Karpas-422 (cell line): ENCODE measurements at places on chromosomes 2 and 18.
A peak's percentile ranks its signal among the peaks of the same experiment; 100 is the strongest.

DNA sequence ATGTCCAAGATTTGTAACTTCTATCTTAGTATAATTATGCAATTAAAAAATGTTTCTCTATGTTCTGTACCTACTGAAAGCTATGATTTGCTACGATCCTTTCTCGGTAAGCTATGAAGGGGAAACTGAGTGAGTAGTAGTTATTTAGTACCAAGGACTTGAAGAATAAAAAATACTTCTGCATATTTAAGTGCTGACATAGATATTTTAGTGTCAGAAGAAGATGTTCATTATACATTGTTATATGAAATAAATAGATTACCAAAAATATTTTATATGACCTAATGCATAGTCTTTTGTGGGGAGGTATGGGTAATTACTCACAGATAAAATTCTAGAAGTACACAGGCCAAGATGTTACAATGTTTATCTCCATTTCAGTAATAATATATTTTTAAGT is 39.0 kb downstream of the DSEL start:
- no peak for DNase-seq

GRCh38 chr2:198930170-198930569 is 527.6 kb downstream of the SATB2 start:
- peak; percentile 45 for DNase-seq

DNA sequence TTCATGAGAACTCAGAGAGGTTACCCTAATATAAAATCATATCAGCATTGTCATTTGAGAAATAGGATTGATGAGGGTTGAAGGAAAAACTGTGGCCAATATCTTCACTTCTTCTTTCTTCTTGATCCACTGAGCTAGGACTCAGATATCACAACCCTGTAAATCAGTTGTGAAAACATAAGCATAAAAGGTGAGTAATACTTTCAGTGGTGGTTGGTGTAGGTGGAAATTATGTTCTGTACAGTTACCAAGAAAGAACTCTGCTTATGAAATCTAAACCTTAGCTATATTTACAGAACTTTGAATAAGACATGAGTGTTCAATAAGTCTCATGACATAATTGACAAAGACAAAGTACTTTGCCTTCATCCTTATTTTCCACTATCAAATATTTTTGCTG is 56.3 kb downstream of the PAX3 start:
- no peak for DNase-seq

DNA sequence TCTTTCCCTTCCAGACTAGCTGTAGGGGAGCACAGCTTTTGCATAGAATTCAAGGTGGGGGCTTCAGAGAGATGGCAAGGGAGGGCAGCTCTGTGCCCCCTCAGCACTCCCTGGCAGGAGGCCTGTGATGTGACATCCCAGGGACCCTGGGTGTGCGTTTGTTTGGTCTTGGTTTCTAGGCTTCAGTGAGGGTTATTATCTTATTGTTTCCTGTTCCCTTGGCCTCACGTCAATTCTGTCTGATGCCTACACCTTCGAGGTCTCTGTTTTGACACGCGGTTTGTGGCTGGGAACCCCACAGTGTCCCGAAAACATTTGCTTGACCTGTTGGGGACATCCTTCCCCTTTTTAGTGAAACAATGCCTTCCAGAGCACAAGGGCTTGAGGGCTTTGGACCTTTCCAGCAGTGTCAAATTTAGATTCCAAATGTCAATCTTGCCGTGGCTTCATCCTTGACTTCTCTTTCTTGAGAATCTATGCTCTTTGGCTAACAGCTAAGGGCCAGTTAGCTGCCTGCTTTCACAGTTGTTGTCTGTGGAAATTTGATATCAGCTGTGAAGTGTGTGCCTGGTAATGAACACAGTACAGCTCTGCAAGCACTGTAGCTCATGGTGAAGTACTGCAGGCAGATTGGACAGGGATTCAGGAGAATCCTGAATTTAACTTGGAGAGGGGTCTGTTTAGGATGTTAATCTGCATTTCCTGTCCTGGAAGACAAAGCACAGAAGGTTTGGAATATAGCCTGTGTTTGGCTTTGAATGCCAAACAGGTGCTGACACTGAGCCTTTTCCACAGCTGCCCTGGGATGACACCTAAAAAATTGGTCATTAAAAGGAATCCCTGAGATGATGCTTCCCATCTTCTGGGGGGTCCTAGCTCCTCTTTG is 108.2 kb upstream of the CXCR4 start:
- no peak for DNase-seq

- no peak for DNase-seq
Observed at GRCh38 chr18:10074110-10074509, 160.3 kb downstream of the VAPA start.
